Stimulated activated CD8-positive, alpha-beta memory T cell treated with anti-CD3 and anti-CD28 coated beads, Interleukin-4, amount 100 ng/mL, for 1 hour (primary cell): ENCODE measurements at places on chromosomes 1 and 21.

DNA sequence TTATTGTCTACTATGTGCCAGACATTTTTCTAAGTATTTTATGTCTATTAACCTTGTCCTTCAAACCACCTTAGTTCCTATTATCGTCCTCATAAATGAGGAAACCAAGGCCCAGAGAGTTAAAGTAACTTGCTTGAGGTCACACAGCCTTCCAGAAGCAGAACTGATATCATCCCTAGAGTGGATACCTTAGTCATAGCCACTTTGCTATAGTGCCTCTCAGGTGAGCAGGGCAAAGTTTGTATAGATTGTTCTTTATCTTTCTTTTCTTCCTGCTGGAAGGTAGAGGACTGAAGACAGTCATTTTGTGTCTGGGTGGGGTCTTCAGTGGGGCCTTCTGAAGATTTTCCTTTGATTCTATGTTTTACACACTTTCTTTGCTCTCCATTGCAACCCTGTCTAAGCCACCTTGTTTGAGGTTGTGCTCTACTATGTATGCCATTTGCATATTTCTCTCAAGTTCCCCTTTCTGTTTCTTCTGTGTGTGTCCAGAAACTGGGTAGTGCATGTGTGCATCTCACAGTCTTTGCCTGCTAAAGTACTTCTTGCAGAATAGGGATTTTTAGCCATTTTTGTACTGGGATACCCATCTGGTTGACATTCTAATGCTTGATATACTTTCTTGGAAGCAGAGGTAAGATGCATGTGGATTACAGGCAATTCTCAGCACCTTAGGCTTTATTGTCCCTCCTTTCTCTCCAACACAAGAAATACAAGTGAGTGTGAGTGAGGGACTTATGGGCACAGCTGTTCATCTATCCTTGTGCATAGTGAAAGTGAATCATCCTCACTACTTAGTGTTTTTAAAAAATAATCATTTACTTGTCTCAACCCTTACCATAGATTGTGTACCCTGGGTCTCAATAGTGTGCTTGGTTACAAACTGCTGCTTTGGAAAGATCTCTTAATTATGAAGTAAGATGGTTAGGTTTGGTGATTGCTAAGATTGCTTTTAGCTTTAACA, 207.6 kb upstream of the HMCN1 start:
- no peak for DNase-seq

- no peak for DNase-seq
These were observed 643.0 kb upstream of the ADGRL2 start for GRCh38 chr1:81157686-81158085.

- DNase-seq: no peak
These were observed 32.2 kb upstream of the CA6 start for GRCh38 chr1:8913457-8913856.

- no peak for DNase-seq
These were observed 649 bp downstream of the AHDC1 start for GRCh38 chr1:27603309-27603680.

GRCh38 chr1:225911191-225912130, 12.6 kb downstream of the PYCR2 start:
- peak; percentile 53 for DNase-seq

- no peak for DNase-seq
These were observed 569 bp upstream of the CAPN2 start for GRCh38 chr1:223711747-223712193.

DNA sequence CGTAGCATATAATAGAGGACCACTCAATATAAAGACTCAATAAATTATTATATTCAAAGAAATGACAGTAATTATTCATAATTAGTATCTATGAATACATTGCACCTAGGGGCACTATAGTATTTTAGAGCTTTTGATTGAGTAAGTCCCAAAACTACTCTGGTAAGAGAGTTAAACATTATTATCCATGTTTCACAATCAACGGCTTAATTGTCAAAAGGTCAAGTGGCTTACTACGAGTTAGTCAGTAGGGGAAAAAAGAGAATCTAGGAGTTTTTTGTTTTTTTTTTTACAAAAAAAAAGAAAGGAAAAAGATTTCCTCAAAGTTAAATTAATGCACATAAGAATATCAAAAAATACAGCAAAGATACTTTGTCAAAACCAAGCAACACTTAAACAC, 20.4 kb upstream of the LAMC1 start:
- no peak for DNase-seq

DNA sequence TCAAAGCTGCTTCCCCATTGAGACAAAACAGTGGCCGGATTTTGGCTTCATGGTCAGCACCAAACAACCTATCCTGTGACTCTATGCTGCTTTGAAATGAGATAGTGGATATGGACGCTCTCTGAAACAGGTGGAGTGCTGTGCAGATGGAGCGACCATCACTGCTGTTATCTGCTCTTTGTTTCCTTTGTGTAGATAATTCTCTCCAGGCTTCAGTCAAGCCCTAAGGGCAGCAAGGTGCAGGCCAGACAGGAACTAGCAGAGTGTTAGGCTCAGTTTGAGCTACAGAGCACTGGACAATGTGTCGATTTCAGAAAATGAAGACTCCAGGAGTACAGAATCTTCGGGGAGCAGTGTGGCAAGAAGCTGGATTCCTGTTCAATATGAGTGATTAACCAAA, 4.8 kb upstream of the IRF6 start:
- DNase-seq: no peak

- DNase-seq: no peak
These were observed 11.3 kb downstream of the C1orf105 start for GRCh38 chr1:172431721-172432192.

GRCh38 chr1:112054510-112054909, 65.0 kb upstream of the KCND3 start:
- DNase-seq: no peak

DNA sequence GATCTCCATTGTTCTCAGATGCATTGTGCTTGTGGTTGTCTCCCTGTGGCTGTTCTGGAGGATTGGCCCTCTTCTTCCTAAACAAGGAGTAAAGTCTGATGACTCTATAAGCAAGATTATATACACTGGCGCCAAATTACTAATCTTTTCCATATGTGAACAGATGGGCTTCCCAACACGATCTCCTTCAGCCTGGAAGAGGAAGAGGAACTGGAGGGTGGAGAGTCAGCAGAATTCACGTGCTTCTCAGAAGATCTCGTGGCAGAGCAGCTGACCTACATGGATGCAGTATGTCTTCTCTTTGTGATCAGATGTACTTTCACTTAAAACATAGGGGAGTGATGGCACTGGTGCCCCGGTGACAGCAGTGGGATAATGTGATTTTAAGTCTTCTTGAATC, 78.7 kb downstream of the RGL1 start:
- DNase-seq: no peak

GRCh38 chr1:201597551-201598230, 58.8 kb downstream of the NAV1 start:
- no peak for DNase-seq

- no peak for DNase-seq
These were observed 231.2 kb upstream of the CACYBP start for GRCh38 chr1:174768516-174768915.

GRCh38 chr1:224498574-224499170, 64.1 kb upstream of the WDR26 start:
- DNase-seq: no peak

- DNase-seq: no peak
These were observed 8.2 kb downstream of the IFFO2 start for GRCh38 chr1:18948048-18948912.
